ENCODE measurements at places on chromosomes 12 and 14.

- DNase-seq: no peak
These were observed 39.6 kb downstream of the RHOF start for GRCh38 chr12:121753844-121754264.

DNA sequence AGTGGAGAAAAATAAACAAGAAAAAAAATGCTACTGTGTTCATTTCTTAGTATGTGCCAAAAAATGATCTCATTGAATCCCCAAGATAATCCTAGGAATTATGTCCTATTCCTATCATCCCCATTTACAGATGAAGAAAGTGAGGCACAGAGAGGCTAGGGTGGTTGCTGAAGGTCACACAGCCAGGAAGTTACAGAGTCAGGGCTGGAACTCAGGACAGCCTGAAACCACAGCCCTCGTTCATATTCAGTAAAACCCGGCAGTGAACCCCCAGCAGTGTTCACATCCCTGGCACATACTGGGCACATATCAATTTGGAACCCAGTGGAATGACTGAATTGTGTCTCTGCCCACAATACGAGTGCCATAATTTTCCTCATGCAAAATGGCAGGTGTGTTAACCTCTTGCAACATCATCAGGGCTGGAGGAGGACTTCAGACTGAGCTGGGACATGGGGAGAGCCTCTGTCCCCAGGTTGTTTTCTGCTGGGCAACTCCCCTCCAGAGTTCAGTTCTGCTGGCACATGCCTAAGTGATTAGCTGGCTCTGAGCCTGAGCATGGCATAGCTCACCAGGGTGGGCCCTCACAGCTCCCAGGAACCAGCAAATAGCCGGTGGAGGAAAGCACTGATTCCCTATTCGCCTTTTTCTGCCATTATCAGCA lies 2.0 kb upstream of the PPP1CC start:
- no peak for DNase-seq

GRCh38 chr12:100565987-100566545 lies 7.4 kb upstream of the GAS2L3 start:
- no peak for DNase-seq

DNA sequence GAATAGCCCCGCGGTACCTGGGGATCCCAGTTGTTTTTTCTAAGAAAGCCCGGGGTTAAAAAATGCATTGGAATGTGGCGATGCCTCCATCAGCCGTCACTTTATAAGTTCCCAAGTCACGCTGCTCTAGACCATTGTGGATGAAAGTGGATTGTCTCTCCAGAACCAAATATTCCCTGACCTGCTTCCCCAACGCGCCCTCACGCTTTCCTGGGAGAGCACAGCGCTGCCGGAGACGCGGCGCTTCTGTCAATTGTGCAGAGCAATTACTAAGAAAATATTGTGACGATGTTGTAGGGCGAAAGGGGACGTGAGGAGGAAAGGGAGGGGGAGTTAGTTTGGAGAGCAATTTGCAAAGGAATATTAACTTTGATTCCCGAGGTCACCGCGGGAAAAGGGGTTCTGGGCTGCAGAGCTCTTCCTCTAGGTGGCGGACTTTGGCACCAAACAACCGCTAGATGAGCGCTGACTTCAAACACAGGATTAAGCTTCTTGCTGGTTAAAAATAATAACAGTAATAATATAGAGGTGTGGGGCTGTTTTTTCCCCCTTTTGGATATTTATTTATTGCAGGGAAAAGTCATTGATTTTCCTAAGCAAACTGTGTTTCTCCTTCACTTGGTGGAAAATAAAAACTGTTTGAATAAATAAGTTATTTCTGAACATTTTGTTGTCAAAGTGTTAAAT lies 9.6 kb upstream of the FOXG1 start:
- DNase-seq: no peak

Data from NCI-H2029 treated with DMSO at 0.1 percent for 48 hours (cell line).